ENCODE measurements at places on chromosomes 5 and 9.

- DNase-seq, result no peak
These were observed 30.5 kb downstream of the LARS1 start for GRCh38 chr5:146151970-146152369.

DNA sequence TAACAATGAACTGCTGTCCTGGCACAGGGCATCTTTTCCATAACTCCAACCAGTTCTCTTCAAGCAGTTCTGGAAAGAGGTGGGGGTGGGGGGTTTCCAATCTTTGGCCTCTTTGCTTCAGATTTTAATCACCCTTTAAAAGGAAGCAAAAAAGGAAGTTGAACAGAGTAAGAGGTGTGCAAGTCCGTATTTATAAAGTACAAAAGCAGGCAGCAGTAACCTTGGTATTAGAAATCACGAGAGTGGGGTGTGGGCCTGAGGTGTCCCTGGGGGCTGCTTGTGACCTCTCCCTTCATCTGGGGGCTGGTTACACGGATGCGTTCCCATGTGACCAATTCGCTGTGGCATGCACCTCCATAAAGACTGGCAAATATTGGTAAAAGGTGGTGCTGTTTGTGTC lies 70.5 kb downstream of the PTCH1 start:
- DNase-seq, result no peak

DNA sequence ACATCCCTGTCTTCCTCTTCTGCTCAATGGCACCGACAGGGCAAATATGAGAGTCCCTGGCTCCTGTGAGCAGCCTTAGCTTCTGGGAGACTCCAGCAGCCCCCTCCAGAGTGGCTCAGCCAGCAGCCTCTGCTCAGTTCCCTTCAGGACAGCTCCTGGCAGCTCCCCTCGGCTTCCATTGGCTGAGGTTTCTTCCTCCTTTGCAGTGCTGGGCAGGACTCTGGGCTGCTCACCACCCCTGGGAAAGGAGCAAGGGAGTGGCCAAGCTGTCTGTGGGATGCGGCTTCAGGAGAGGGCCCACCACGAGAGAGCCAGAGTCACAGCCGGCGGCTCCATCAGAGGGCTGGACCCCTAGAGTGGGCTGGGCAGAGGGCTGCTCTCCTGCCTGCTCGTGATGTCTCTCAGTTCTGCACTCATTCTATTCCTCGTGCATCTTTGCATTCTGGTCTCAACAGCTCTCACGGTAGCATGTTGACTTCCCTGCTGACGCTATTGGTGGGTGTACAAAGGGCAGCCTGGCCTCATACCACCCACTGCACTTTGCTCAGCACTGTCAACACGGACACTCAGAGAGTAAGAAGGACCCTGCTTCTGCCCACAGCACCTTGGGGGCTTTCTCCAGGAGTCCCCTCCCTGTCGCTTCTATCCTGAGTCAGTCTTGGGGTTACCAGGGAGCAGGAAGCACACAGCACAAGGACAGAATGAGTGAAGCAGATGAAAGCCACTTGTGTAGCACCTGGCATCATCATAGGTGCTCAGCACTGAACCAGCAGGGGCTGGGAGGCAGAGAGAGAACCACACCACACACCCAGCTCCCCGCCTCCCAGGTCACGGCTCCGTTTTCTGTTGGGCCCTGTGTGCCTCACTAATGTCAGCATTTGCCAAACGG lies 80.9 kb upstream of the ALDH1B1 start:
- DNase-seq, result no peak

DNA sequence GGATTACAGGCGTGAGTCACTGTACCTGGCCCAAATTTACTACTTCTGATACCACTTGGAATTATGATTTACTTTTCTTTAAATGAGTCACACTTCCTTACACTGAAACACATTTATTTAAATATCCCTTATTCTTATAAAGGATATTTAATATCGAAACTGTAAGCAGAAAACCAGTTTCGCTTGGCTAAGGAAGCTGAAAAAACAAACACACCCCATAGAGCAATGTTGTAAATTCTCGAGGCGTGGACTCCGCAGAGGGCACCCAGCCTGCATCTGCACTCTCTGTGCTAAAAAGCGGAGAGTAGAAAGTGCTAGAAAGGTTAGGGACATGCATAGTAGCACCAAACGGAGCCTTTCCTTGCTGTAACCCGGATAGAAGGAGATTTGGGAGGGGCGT lies 86.5 kb downstream of the HMCN2 start:
- DNase-seq, result no peak

GRCh38 chr5:55737793-55738192 lies at the start of gene DDX4:
Gene DDX4 (plus strand): TSS chr5:55738061. CDS start chr5:55738964, 903 bp downstream.
- no peak for DNase-seq

DNA sequence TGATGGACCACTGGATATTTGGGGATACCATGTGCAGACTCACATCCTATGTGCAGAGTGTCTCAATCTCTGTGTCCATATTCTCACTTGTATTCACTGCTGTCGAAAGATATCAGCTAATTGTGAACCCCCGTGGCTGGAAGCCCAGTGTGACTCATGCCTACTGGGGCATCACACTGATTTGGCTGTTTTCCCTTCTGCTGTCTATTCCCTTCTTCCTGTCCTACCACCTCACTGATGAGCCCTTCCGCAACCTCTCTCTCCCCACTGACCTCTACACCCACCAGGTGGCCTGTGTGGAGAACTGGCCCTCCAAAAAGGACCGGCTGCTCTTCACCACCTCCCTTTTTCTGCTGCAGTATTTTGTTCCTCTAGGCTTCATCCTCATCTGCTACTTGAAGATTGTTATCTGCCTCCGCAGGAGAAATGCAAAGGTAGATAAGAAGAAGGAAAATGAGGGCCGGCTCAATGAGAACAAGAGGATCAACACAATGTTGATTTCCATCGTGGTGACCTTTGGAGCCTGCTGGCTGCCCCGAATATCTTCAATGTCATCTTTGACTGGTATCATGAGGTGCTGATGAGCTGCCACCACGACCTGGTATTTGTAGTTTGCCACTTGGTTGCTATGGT lies 54.5 kb upstream of the HNRNPA0 start:
- DNase-seq, result no peak
